ENCODE measurements at places on chromosomes 6 and 20.

GRCh38 chr20:58657262-58657661 lies 6.2 kb downstream of the STX16 start:
- DNase-seq = no peak

- no peak for DNase-seq
Observed at GRCh38 chr20:61424011-61424627, 172.1 kb downstream of the CDH4 start.

- DNase-seq = peak; percentile 26
Observed at GRCh38 chr6:168370310-168370991, 50.9 kb upstream of the DACT2 start.

- no peak for DNase-seq
Observed at GRCh38 chr20:821046-821730, 12.3 kb upstream of the FAM110A start.

- DNase-seq = no peak
Observed at GRCh38 chr6:154411076-154411475, 54.5 kb upstream of the IPCEF1 start.

GRCh38 chr20:46145713-46146112 lies 27.6 kb downstream of the CD40 start:
- no peak for DNase-seq

DNA sequence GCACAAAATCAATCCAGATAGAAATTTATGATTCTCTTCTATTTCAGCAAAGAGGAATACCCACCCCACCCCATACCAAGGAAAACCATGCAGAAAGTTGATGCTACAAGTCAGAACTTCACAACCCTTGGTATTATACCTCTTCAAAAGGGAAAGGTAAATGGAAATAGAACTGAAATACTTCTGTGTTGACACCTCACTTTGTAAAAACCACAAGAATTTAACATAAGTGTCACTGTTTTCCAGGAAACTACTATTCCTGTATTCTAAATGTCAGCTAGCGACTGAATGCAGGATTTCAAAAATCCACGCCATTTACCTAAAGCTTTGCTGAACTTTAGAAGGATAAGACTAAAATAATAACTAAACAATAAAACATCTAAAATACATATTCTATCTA lies 3.6 kb downstream of the CPNE1 start:
- DNase-seq = no peak

GRCh38 chr6:157455731-157456523 lies 74.9 kb downstream of the ZDHHC14 start:
- no peak for DNase-seq

DNA sequence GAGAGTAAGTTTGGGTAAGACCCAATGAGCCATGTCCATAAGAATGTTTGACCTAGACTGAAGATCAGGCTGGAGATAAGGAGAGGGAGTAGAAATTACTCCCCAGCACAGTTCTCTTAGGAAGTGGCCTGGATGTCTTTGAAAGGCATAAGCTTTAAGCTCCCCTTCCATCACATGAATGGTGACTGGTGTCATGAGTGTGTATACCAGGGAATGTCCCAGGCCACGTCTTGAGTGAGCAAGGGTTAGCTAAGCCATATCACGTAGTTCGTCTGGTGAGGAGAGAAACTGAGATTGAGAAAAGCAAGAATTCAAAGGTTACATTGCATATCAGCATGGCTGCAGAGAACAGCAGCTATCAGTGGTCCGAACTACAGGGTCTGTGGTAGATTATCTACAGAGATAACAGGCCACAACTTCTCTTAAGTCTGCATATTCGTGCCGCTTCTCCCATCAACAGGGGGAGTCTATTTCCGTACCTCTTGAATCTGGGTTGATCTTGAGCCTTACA lies 60.1 kb upstream of the BMP2 start:
- no peak for DNase-seq

DNA sequence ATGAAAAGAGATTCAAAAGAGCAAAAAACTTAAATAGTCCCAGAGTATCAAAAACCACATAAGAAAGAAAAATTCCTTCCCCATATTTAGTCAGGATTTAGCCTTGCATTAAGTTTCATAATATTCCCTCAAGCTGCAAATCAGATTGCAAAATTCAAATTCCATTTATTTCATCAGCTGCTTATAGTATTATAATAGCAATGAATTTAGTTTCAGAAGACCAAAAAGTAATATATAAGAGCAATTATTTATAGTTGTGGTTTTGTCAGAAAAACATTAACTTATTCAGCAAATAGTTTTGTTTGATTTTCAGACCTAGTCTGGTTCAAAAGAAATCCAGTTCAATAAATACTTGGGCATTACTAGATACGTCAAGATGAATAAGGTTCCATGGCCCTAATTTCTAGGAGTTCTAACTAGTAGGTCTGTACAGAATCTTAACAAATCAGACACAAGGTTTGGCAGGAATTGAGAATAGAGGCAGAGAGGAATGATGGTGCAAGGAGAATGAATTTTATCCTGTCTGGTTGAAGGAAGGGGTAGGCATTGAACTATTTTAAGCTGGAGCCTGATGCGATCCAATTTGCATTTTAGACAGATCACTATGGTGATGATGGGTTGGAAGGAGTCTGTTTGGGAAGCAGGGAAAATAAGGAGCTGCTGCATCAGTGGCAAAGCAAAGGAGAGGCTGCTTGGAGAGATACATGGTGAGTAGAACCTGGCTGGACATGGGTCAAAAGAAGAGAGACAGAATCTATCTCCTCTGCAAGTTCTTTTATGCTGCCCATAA lies 163.9 kb upstream of the STXBP5 start:
- DNase-seq = no peak

- DNase-seq = no peak
Observed at GRCh38 chr6:53178837-53179432, 30.3 kb upstream of the GCM1 start.

DNA sequence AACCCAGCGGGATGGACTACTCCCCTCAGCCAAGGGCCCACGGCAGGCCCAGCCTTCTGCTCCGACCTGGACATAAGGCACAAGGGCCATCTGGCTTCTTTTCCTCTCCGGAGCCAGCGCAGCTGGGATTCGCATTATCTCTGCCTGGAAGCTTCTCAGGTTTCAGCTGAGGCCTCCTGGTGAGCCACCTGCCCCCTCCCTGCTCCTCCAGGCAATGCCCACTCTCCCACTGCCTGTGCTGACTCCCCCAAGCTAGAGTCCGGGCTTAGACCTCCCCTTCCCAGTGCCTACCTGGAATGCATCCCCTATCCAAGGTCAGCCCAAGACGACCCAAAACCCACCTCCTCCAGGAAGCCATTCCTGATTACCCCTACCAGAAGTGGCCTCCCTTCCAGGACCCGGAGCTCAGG lies 60.7 kb downstream of the EZR start:
- DNase-seq = no peak

DNA sequence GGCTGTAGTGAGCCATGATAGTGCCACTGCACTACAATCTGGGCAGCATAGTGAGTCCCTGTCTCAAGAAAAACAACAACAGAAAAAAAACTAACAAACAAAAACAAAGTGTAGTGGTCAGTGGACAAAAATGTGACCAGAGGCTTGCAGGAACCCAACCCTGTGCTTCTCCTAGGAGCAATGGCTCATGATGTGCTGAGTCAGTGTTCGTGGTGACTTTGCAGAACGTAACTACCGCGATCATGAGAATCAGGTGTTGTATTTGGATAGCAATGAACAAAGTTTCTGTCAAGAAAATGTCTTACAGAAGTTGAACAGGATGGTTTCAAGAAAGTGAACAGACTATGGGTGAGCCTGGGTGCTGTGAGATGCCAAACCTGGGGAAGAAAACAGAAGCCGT lies 18.5 kb upstream of the FOXC1 start:
- DNase-seq = no peak

- DNase-seq = no peak
Observed at GRCh38 chr6:14278446-14278845, 160.9 kb downstream of the CD83 start.

- no peak for DNase-seq
Observed at GRCh38 chr6:79783670-79784394, 152.7 kb downstream of the SH3BGRL2 start.
